Stimulated activated CD4-positive, alpha-beta T cell treated with anti-CD3 and anti-CD28 coated beads, Interleukin-15, amount 100 ng/mL, for 1 hour (primary cell): ENCODE measurements at places on chromosomes 2 and 18.

DNA sequence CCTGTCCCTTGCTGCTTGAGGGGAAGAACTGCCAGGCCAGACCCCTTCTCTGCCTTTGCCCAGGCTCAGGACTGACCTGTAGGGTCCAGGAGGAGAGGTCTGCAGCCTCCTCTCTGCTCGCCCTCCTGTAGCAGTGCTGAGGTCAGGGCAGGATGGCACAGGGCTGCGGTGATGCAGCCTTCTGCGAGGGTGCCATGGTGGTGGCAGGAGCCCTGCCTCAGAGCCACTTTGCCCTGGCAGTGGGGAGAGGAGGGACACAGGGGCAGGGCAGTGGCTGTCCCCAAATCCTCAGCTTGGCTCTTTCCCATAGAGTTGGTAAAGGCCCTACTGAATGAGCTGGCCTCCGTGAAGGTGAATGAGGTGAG lies 884 bp downstream of the PROM2 start:
- DNase-seq: no peak

DNA sequence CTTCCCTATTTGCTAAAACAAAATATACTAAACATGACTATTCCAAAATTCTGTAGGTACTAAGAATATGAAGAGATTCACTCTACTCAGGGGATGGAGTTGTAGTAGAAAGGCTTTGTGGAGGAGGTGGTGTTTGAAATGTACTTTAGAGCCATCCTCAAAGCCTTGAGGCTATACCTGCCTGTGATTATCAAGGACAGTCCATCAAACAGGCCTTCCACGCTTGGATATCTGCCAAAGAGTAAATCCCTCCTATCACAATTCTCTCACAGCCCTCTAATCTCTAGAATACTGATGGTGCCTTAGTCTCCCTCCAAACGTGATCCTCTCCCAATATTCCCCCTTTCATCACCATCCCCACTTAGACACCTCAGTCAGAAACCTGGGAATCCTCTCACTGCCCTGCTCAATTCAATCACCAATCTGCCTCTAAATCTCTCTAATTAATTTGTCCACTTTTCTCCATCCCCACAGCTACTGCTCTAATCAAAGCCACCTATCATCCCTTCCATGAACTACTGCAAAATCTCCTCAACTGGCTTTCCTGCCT lies 13.1 kb downstream of the SOS1 start:
- DNase-seq: no peak

DNA sequence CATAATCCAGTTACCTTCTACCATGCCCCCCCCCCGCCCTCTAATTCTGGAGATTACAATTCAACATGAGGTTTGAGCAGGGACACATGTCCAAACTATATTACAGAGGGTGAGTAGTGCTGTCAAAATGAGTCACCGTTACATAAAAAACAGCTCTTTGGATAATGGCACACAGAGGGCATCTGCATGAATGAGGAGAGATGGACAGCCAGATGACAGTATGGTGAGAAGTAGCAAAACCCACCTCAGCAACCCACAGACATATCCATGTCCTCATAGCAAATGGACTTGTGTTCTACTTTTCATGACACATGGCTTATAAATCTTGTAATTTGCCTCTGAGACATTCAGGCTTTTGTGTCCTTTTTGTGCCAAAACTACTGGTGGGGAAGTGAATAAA lies 132.0 kb downstream of the EML6 start:
- DNase-seq: no peak

DNA sequence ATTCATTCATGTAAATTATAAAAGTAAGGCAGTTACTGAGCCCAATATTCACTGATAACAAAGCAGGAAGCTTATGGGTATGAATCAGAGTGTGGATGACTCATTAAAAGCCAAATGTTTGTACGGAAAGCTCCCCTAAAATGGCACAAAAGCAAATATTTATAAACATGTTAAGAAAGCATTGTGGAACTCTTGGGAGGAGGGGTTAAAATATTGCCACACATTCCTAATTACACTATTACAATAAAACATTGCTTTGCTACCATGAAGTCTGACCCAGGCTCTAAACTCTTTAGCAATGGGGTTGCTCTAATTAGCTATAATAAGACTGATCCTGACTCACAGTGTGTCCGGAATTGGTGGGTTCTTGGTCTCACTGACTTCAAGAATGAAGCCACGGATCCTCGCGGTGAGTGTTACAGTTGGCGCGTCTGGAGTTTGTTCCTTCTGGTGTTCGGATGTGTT lies 110.9 kb downstream of the NAB1 start:
- no peak for DNase-seq

- no peak for DNase-seq
Observed at GRCh38 chr2:237128026-237128703, 42.5 kb downstream of the COPS8 start.

DNA sequence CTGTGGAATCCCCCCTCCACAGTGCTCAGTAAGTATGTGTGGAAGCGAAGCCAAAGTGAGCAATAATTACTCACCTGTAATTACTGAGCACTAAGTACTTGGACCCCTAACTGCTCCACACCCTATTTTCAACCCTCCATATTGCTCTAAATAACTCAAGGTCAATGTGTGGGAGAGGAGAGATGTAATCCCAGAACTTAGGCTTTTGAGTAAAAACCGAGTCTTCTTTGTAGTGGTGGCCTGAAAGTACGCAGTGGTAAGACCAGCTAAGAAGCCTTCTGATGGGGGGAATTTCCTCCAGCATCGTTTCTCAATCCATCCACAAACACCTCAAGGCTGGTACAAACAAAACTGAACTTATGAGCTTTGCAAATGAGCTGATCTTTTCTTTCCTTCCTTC lies 551.6 kb downstream of the ZEB2 start:
- DNase-seq: no peak

DNA sequence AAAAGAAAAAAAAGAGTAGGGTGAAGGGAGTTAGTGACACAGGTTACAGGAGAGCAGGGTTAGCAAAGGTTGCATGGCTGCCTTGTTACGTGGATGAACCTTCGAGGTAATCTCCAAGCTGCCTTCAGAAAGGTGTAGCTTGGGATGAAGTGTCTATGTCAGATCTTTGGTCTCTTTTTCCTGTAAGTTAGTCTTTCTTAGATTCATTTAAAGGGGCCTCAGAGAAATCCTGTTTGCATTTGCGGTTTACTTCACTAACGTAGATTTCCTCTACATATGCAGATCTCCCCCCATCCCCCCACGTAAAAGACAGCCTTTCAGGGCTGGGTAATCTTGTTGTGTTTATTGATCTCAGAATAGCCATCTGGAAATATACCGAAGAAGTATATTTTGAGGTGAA lies 83.7 kb downstream of the MTA3 start:
- no peak for DNase-seq

DNA sequence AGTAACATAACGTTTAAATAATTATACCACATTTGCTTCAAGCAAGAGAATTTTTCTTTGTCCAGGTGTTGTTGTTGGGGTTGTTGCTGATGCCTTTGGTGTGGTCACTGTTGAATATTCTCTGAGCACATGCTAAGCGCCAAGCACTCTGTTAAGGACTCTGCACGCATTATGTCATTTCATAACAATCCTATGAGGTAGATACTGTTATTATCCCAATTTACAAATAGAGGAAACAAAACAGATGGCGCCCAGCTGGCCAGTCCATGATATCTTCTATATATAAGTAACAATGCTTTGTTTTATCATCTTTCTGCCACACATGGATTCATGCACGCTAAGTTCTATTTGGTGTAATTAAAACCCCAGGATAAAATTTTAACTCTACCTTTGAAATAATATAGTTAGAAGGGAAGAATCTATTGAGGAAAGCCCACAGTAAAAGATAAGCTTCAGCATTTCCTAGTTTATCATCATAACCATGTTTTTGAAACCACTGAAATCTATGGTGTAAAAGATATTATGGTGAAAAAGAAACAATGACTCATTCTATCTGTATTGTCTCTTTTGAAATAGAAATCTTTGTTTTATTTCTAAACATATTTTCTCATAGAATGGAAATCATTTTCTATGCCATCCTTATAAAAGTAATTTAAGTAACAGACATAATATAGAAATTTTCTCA lies 199.7 kb downstream of the PID1 start:
- no peak for DNase-seq

DNA sequence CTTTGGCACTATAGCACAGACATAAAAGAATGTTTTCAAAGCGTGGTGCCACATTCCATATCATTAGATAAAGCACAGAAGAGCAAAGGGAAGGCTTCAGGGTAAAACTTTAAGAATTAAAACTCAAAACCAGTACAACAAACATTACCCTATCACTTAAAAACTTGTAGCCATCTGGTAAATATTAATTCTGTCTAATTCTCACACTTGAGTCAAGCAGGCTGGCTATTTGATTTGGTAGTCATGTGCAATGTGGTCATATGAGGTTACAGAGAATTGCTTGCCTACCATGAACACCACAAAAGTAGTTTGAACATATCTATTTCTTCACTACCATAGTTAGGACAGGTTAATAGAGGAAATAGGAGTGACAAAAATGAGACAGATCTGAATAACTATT lies 244.9 kb downstream of the IRS1 start:
- DNase-seq: no peak

GRCh38 chr18:10322004-10322403 lies 132.4 kb upstream of the APCDD1 start:
- DNase-seq: no peak

GRCh38 chr2:190896477-190896876 lies 15.9 kb downstream of the GLS start:
- no peak for DNase-seq

DNA sequence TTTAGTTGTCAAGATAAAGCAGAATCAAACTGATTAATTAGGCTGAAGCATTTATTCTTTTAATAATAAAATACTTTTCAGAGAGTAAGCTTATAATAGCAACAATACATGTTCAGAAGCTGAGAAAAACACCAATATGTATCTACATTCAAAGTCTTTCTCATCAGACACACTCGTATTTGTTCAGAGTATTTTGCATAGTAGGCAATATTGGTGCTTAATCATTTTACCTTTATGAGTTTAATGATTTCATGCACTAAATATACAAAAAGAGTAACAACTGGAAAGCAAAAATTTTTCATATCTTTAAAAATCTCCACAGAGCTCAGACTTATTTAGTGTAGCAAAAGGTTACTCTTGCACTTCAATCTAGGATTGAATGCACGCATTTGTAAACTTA lies 313.9 kb downstream of the ZEB2 start:
- no peak for DNase-seq

- DNase-seq: no peak
Observed at GRCh38 chr2:25383806-25384205, 42.1 kb upstream of the DNMT3A start.

GRCh38 chr2:164478205-164478604 lies 143.1 kb downstream of the GRB14 start:
- no peak for DNase-seq

DNA sequence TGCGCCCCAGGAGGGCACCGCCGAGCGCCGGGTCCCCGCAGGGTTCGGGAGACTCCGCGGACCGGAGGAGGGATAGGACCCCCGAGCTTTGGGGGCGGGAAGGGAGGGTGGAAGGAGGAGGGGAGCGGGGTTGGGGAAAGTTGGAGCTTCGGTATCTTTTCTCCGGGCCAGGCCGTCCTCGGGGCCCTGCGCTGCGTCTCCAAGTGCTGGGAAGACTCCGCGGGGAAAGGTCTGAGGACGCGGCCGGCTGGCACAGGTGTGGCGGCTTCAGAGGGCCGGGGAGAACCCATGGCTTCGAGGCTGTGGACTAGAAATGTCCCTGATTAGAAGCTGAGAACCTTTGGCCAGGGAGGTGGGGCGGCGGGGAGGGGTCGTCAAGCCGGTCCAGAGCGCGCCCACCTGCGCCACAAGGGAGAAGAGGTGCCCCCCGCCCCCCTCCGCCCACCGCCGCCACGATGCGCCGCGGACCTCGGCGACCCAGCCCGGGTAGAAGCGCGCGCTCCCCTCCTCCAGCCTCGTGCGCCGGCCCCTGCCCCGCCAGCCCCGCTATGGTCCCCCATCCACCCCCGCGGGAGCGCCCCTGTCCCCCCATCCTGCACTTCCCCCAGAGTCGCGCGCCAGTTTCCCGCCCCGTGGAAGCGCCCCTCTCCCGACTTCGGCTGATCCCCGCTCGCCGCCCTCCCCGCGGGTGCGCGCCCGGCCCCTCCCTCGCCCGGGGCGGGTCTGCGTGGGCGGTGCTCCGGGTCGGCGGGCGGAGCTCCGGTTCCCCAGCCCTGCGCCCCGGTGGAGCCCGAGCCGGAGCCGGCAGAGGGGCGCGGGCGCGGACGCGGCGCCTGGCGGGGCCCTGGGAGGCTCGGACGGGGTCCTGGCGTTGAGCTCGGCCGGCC lies at the start of gene SNTG2:
SNTG2 (plus strand) TSS at position 770 of the 887 bp plus-strand sequence. CDS start 148 bp downstream, outside the sequence.
- no peak for DNase-seq

DNA sequence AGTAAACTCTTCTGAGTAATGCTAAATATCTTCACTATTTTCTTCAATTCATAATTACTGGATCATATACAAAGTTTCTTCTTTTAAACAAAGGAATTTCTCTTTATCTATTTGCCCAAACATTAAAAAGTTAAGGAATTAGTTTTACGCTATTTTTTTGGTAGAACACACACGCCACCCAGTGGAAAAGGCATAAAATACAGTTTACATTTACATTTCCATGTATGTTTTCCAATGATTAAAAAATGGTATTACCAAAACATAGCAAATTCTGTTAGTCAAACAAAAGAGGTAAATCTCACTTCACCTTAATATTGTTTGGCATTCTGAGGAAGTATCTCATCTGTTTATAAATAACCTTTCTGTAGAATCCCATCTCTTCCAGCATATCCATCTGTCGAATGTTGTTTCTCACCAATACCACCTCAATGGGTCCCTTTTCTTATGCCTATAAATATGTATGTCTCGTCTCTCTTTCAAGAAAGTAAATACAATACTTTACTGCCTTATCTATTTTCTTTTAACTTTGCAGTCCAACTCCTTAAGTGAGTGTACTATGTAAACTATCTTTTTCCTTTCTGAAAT lies 7.2 kb downstream of the BOLL start:
- no peak for DNase-seq

GRCh38 chr2:108988796-108989713 lies at the start of gene EDAR:
Gene EDAR, minus strand, starts transcription at chr2:108989220. Its CDS starts 58,206 bp downstream, at chr2:108931014.
- peak; percentile 13 for DNase-seq

- no peak for DNase-seq
Observed at GRCh38 chr2:205657579-205657978, 24.7 kb upstream of the NRP2 start.

DNA sequence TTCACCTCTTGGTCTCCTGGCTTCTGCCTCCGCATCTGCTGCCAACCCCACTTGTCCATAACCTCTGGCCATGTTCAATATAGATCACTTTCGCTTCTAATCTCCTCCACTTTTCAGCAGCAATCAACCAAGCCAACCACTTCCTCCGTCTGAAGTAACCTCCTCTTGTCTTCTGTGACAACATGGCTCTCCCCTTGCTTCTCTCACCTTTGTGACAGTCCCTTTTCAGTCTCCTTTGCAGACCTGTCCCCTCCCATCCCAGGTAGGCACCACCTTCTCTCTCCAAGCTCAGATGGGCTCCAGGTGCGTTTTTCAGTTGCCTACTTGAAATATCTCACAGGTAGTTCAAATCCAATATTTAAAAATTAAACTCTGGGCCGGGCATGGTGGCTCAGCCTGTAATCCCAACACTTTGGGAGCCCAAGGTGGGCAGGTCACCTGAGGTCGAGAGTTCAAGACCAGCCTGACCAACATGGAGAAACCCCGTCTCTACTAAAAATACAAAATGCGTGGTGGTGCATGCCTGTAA lies 4.7 kb upstream of the PSD4 start:
- DNase-seq: no peak

- DNase-seq: no peak
Observed at GRCh38 chr2:187544371-187545080, 9.7 kb downstream of the TFPI start.
